ENCODE measurements at places on chromosomes 1 and 21.

DNA sequence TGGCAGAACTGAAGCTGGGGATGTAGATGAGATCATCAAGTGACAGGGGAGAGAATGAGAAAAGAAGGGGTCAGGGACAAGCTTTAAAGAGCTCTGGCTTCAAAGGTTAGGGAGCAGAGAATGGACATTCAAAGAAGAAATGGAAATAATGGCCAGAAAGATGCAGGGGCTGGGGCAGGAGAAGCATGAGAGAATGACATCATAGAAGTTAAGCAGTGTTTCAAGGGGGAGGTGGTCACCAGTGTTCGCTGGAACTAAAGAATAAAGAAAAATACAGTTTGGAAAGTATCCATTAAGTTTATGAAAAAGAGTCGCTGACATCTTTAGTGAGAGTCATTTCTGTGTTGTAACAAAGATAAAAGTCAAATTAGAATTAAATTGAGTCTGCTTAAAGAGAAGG lies 44.3 kb downstream of the TARBP1 start:
- no peak for DNase-seq

GRCh38 chr1:34850382-34850781 lies 9.2 kb downstream of the SMIM12 start:
- no peak for DNase-seq

DNA sequence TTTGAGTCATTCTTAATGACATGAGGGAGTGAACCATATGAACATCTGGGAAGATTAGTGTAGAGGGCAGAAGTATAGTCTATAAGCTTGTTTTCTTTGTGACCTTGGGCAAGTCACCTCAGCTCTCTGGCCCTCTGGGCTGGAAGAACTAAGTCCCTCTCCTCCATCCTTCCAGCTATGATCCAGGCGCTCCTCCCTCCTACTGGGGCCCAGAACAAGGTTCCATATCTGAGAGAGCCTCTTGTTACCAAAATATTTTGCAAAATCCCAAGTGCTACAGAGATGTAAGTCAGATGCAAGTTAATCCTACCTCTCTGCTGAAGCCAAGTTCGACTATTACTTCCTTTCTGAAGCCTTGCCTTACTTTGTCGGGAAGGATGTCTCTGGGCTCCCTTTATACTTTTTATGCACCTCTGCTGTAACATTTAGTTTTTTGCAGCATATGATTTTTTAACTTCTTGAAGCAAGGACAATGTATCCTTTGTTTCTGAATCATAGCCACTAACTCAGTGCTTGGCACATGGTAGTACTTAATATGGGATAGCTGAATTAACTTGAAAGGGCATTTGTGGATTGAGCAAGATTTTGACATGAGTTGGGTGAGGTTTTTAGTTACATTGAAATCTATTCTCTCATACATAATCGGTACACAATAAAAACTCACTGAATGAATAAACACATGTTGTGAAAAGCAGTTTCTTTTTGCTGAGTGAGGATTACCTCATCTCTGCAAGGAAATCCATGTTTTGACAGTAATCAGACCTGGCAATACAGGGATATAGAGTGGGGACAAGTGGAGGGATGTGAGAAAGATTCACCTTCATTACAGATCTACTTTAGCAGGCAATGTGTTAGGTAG lies 54.7 kb upstream of the BEND5 start:
- DNase-seq = no peak

- no peak for DNase-seq
These were observed 30.5 kb downstream of the CAMTA1 start for GRCh38 chr1:6815726-6816125.

GRCh38 chr1:237709355-237709754 lies 181.4 kb downstream of the ZP4 start:
- no peak for DNase-seq

- no peak for DNase-seq
These were observed 57.8 kb upstream of the TARBP1 start for GRCh38 chr1:234536741-234537140.

DNA sequence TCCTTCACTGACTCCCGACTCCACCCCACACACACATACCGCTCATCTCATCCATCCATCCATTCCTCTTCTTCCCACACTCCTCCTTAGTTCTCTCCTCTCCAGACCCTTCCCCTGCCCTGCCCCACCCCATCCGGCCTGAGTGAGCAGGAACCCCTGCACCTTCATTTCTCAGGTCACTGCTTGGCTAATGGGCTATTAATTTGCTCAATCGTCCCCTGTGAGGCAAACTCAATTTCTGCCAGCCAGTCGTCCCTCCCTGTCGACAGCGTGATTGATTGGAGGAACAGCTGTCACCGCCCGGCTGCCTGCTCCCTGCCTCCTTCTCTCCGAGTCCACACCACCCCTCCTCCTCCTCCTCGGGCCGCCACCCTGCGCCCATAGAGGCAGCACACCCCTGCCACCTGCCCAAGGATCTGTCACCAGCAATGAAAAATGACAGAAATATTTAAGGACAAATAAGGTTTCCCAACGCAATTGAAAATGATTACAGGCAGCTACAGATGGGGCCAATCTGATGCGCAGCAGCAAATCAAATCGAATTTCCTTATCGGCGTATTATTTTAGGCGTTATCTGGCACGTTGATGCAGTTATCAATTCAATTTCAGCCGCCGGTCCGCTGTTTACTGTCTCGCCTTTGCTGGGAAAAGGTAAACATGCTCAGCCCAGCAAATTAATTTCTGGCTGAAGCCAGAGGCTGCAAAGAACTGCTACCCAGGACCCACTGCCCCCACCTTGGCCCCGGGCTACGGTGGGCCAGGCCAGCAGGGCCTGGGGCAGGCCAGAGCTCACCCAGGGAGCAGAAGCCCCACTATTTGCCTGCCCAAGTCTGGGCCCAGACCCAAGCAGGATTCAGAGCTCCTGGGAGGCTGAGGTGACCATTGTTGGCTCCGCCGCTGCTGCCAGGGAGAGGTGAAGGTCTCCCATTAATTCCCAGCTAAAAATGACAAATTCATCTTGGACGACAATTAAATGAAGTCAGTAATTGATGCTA lies 71.3 kb downstream of the TMEM53 start:
- DNase-seq = peak; percentile 71

DNA sequence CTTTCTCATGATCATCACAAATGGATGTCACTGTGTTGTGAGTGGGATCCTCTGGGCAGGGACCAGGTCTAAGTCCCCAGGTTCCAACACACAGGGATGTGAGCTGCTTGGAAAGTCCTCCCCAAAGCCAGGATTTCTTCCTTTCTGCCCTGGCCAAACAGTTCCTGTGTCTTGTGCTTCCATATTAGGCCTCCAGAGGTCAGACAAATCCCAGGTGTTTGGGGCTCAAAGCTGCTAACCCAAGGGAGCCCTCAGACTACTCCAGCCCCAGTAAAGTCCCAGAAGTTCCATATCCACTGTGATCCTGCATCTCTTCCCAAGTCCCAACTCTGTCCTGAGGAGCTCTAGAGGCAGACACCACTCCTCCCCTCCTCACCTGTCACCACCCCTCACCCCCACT lies 27.7 kb upstream of the MAGOH start:
- DNase-seq = no peak

GRCh38 chr1:243982447-243983018 lies 68.5 kb upstream of the ZBTB18 start:
- no peak for DNase-seq

GRCh38 chr1:41805771-41806471 lies 112.8 kb downstream of the HIVEP3 start:
- no peak for DNase-seq

GRCh38 chr1:180154003-180154324 lies 705 bp upstream of the QSOX1 start:
- DNase-seq = no peak

DNA sequence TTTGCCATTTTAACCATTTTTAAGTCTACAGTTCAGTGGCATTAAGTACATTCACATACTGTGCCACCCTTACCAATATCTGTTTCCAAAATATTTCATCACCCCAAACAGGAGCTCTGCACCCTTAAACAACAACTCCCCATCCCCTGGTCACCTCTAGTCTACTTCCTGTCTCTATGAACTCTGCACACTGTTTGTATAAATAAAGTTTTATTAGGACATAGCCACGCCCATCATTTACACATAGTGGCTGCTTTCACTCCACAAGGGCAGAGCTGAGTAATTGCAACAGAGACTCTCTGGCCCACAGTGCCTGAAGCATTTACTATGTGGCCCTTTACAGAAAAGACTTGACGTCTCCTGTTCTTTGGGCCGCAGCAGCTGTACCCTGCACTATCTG lies 30.1 kb downstream of the KCNAB2 start:
- no peak for DNase-seq

DNA sequence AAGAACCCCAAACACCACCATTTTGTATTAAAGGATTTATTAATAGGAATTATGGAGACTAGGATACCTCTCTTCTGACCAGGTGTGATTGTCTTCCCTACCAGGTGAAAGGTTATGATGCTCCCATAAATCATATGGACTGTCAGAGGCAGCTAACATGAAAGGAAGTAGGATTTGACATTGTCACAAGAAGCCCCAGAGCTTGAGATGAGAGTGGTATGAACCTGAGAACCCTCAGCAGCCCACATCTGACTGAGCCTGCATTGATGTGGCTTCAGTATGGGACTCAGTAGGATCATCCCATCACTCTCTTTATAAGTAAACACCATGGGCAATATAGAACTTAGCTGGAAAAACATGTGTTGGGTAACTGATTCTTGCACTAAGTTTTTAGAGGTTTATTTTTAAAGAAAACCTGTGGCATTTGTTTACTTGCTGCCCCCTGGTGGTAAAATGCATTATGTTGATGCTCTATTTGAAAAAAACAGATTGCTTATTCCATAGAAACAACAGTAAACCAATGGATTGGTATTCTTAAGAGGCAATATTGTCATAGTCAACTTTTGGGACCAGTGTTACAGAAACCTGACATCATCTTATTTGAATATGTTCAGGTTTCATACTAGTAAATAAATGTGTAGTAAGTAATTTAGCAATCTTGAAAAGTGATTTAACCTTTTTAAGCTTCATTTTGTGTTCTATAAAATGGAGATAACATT lies 16.6 kb upstream of the CACYBP start:
- DNase-seq = no peak

DNA sequence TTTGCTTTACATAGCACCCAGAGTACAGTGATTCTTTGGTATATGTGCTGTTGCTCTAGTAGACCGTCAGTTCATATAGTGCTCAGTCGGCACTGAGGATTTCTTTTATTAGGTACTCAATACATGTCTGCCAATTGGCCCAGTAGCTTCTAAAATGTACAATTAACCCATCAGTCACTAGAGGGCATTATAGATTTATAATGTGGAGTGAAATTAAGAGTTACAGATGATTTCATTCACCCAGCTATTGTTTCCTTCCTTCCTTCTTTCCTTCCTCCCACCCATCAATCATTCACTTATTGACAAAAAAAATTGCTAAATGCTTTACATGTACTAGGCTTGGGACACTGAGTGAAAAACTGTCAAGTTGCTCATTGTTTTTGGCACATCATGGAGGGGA lies 263.6 kb upstream of the USP24 start:
- peak; percentile 10 for DNase-seq

- no peak for DNase-seq
These were observed 9.1 kb downstream of the PRPF38A start for GRCh38 chr1:52413410-52413989.

DNA sequence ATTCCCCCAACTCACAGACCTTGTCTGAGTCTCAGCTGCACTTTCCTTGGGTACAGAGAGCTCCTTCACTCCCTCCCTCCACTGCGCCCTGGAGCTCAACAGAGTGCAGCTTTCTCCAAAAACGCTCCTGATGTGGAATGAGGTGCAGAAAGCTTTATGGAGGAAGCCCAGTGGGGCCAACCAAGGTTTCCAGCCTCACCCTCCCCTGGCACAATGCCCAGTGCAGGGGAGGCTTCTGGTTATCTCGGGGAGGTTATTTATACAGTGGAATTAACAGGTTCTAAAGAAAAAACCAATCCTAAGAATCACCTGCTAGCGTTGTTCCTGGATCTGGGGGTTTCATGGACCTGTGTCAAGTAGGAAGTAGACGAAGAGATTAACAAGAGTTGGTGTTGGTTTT lies at the start of gene ITLN1:
ITLN1 (minus strand) TSS at position 139 of the 400 bp plus-strand sequence. CDS start 303 bp downstream, outside the sequence.
- DNase-seq = no peak

GRCh38 chr1:18951818-18952391 lies 4.6 kb downstream of the IFFO2 start:
- no peak for DNase-seq

DNA sequence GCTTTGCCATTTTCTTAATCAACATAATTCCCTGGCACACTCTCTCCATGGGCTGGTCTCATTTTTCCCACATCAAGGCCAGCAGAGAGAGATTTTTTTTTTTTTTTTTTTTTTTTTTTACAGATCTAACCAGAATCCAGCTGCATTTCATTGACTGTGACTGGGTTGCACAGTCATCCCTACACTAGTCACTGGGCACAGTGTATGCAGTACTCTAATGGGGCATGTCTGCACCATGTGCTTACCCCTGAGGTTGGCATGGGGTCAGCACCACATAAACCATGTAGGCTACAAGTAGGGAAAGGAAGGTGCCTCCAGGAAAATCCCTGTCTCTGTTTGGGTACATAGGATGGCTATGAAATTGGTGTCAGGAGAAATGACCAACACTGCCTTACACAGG lies 64.1 kb upstream of the LRP8 start:
- DNase-seq = no peak

DNA sequence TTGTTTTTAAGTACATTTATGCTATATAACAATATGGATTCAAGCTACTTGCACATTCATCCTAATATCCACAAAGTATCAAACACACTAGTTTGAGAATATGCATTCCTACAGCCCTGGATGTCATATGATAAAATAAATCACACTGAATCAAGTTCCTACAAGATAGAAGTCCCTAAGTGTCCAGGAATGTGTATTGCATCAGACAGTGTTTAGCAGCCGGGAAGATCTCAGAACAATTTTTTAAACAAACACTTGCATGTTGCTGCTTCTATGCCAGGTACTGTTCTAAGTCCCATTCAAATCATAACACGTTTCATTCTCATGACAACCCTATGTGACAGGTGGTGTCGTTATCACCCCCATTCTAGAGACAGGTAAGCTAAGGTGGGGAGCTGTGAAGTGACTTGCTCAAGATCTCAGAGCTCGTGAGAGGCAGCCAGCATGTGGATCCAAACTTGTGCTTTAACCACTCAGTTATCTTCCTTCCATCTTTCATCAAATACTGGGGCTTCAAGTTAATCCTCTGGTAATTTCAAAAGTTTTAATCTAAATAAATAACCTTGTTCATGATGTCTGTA lies 68.3 kb upstream of the KIF26B start:
- DNase-seq = no peak

GRCh38 chr1:238457610-238458009 lies 566.9 kb upstream of the ZP4 start:
- DNase-seq = no peak

DNA sequence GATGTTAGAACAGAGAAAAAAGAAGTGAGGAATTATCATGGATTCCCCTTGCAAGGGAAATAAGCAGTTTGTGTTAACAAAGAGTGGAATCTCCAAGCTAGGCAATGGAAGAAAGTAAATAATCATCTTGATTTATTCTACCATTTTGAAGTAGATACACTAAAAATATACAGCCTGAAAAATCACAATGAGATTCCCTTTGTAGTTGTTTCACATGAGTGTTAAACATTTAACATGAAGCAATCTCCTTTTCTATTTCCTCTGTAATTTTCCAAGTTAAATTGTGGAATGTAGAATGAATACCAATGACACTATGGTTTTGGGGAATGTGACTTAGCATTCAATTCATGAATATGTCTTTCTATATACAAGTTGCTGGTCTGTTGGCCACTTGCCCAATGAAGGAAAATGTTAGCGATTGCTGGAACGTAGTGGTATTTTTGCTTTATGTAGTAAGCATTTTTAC lies 5.7 kb downstream of the TGFB2 start:
- no peak for DNase-seq

GRCh38 chr1:9075022-9075421 lies 5.6 kb upstream of the SLC2A5 start:
- no peak for DNase-seq
